ENCODE measurements at places on chromosomes 16 and 17. TPM values are rescaled to one million over a fixed set of nuclear protein-coding genes. Genes with fewer than 3 reads are reported as not detected.
A peak's percentile ranks its signal among the peaks of the same experiment; 100 is the strongest.

TBC1D26 gene
- not detected for polyA plus RNA-seq

ZNF750 gene
- polyA plus RNA-seq: 0.04 TPM

KRTAP3-1 gene
- polyA plus RNA-seq: not detected

- no peaks in the 10 kb centered on the region for H3K27me3 ChIP-seq
- no peaks in the 10 kb centered on the region for H3K36me3 ChIP-seq
- no peak overlapping the region for H3K4me3 ChIP-seq
- H3K4me1 ChIP-seq: no peaks in the 10 kb centered on the region
Observed at GRCh38 chr17:19371259-19372010, 6.9 kb upstream of the MAPK7 start.

DNA sequence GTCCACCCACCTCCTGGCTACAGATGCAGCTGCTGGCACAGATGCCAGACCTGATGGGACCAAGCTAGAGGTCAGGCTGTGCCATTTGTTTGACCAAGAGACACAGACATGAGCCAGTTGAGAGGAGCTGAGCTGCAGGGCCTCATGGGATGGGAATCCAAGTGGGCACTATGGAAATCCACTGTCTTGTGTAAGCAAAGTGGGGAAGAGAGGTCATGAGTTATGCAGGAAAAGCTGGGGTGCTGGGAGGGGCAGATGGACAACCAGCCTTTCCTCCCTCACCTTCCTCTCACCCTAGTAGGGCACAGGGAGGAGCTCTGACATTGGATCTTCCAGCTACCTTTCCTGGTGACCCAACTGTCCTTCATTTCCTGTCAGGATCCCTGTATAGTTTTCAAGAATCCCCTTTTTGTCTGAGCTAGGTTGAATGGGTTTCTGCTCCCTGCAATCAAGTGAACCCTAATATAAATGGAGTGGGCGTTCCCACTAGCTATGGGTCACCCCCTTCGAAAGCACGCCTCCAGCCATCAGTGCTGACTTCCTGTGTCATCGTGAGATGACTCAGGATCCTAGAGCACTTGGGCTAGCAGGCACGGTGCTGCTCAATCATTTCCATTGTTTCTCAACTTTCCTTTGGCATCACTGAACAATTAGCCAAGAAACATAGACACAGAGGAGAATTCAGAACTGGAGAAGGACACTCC lies 13.6 kb downstream of the ATPAF2 start:
- no peak overlapping the region for H3K4me3 ChIP-seq
- H3K27me3 ChIP-seq: no peaks in the 10 kb centered on the region
- no peaks in the 10 kb centered on the region for H3K4me1 ChIP-seq
- no peak overlapping the region for H3K27ac ChIP-seq
- DNase-seq: no peak

DNA sequence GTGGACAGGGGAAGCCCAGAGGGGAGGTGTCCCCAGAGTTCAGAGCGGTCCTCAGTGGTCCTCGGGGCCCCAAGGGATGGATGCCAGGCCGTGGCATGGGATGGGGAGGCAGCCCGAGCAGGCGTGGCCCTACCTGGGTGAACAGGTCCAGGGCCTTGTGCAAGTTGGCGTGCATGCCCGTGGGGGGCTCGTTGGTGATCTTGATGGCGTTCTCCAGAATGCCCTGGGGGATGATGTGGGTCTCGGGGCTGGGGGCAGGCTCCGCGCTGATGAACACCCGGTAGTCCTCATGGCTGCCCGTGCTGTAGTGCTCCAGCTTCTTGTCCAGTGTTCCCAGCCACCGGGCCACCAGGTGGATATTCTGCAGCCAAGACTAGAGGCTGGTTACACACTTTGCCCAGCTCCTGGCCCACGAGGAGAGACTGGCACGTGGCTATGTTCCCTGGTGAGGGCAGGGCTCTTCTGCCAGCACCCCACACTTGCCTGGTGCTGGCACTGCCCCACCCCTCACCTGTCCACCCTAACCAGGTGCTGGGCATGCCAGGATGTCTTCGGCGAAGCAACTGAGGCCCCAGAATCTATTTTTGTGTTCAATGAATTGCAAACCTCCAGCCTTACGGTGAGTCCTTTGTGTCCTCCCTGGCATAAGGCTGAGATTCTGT lies 59.2 kb downstream of the PGS1 start:
- H3K4me3 ChIP-seq: no peak overlapping the region
- H3K27me3 ChIP-seq: no peaks in the 10 kb centered on the region
- H3K4me1 ChIP-seq: no peaks in the 10 kb centered on the region
- no peaks in the 10 kb centered on the region for H3K36me3 ChIP-seq
- DNase-seq: no peak
- H3K27ac ChIP-seq: no peak overlapping the region

SPN gene
- polyA plus RNA-seq: 1.3 TPM

DNA sequence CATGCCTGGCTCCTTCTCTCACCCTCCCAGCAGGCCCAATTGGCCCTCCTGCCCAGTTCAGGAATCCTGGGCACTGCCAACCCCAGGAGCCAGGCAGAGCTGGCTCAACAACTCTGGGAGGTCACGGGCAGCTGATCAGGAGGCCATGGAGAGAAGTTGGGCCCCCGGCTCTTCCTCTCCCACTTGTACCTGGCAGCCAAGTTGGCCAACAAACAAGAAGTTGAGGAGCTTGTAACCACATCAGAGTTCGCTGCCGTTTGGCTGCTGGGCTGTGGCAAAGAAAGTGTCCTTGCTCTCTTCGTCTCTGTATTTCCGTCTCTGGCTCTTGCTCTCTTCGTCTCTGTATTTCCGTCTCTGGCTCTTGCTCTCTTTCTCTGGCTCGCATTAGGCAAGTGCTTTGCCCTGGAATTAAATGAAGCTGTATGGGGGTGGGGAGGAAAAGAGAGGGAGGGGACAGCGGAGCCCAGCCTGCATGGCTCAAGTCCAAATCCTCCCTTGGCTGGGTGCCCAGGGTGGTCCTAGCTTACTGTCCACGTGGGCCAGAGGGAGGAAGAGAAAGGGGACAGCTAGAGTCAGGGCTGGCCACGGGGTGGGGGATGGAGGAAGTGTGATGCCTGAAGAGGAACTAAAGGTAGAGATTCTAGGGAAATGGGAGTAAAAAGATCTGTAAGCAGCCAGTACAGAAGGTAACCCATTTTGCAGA lies 7.8 kb upstream of the TMEM132E start:
- DNase-seq: no peak
- no peaks in the 10 kb centered on the region for H3K4me1 ChIP-seq
- H3K36me3 ChIP-seq: no peaks in the 10 kb centered on the region
- H3K27me3 ChIP-seq: no peaks in the 10 kb centered on the region
- no peak overlapping the region for H3K4me3 ChIP-seq

- no peaks in the 10 kb centered on the region for H3K27me3 ChIP-seq
- H3K27ac ChIP-seq: no peak overlapping the region
- DNase-seq: no peak
- no peaks in the 10 kb centered on the region for H3K4me1 ChIP-seq
- peaks cover 50% of the 10 kb centered on the region for H3K36me3 ChIP-seq
Observed at GRCh38 chr17:80773243-80773991, 218.2 kb upstream of the CHMP6 start.

NTN3 gene
- polyA plus RNA-seq: 0.04 TPM

PCYT2 gene
- 111 TPM for polyA plus RNA-seq

DNA sequence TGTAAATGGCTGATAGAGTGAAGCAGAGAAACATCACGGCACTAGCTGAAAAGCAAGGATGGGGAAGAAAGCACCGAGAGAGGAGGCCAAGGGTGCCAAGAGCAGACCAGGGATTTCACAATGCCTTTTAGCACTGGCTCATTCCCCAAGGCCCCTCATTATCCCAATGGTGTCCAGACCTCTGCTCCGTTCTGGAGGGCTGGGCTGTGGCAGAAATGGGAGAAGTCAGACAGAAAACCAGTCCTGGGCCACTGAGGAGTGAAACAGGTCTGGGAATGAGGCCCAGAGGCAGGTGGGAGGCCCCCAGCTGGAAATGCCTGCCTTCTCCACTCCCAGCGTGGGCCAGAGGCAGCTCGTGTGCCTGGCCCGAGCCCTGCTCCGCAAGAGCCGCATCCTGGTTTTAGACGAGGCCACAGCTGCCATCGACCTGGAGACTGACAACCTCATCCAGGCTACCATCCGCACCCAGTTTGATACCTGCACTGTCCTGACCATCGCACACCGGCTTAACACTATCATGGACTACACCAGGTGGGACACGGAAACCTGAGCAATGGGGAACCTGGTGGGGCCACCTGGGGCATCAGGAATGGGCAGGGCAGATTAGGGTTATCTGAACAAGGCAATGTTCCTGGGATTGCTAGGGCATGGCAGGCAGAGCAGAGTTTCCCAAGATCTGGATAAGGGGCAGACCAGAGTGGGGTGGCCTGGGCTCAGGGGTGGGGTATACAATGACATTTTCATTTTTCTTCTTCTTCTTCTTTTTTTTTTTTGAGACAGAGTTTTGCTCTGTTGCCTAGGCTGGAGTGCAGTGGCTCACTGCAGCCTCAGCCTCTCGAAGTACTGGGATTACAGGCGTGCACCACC lies 20.3 kb downstream of the ANKRD40 start:
- H3K36me3 ChIP-seq: no peaks in the 10 kb centered on the region
- H3K4me3 ChIP-seq: no peak overlapping the region
- no peaks in the 10 kb centered on the region for H3K4me1 ChIP-seq
- no peaks in the 10 kb centered on the region for H3K27me3 ChIP-seq
- peak overlapping the region; percentile 90 for H3K27ac ChIP-seq

DNA sequence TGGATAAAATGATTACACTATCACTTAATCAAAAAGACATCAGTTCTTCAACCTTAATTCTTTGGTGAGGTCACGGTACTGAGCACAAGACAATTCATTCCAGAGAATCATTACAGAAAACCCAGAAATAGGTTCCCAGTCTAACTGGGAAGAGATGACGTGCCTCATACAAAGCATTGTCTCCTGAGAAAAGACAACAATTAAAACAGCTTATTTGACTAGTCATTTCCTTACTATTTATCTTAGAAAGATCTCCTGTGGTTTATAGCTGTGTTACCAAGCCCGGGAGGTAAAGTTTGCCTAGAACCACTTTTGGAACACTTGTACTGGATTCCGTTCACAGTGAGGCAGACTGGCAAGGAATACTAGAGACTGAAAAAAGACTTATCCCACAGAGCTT lies 5.1 kb downstream of the PHF12 start:
- H3K36me3 ChIP-seq: peaks cover 6% of the 10 kb centered on the region
- H3K4me3 ChIP-seq: no peak overlapping the region
- DNase-seq: no peak
- no peak overlapping the region for H3K27ac ChIP-seq
- H3K27me3 ChIP-seq: no peaks in the 10 kb centered on the region
- peaks cover 8% of the 10 kb centered on the region for H3K4me1 ChIP-seq

KRT20 gene
- 1,534 TPM for polyA plus RNA-seq

DNA sequence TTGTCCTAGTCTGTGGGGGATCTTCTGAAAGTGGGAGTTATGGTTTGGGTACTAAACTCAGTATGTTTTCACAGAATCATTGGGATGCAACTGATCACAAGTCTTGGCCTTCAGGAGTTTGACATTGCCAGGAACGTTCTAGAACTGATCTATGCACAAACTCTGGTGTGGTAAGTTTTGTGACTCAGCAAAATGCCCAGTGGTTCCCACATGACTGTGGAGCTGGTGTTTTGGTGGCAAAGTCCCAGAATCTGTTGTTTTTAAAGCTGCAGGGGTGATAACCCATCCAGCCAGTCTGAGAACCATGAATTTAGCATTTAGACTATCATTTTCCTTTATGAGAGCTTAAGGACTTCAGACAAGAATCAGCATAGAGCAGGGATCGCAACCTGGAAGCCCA lies 40.6 kb downstream of the GDE1 start:
- H3K27ac ChIP-seq: no peak overlapping the region
- H3K36me3 ChIP-seq: peaks cover 5% of the 10 kb centered on the region
- no peaks in the 10 kb centered on the region for H3K4me1 ChIP-seq
- H3K4me3 ChIP-seq: no peak overlapping the region

SPAG7 gene
- polyA plus RNA-seq: 76.7 TPM

DNA sequence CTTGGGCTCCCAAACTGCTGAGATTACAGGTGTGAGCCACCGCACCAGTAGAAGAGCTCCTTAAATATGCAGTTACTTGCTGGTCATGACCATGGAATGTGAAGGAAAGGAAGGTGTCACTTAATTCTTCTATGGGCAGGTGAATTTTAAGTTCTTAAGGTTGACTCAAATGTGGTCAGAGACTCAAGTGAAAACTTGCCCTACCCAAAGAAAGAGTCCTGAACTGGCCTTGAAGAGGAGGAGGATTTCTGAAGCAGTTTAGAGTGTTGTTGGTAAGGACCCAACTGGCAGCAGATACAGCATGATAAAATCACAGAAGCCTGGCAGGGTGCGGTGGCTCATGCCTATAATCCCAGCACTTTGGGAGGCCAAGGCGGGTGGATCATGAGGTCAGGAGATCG lies 29.4 kb downstream of the CHD9 start:
- no peaks in the 10 kb centered on the region for H3K36me3 ChIP-seq
- H3K4me1 ChIP-seq: no peaks in the 10 kb centered on the region
- DNase-seq: no peak
- H3K4me3 ChIP-seq: no peak overlapping the region

DNA sequence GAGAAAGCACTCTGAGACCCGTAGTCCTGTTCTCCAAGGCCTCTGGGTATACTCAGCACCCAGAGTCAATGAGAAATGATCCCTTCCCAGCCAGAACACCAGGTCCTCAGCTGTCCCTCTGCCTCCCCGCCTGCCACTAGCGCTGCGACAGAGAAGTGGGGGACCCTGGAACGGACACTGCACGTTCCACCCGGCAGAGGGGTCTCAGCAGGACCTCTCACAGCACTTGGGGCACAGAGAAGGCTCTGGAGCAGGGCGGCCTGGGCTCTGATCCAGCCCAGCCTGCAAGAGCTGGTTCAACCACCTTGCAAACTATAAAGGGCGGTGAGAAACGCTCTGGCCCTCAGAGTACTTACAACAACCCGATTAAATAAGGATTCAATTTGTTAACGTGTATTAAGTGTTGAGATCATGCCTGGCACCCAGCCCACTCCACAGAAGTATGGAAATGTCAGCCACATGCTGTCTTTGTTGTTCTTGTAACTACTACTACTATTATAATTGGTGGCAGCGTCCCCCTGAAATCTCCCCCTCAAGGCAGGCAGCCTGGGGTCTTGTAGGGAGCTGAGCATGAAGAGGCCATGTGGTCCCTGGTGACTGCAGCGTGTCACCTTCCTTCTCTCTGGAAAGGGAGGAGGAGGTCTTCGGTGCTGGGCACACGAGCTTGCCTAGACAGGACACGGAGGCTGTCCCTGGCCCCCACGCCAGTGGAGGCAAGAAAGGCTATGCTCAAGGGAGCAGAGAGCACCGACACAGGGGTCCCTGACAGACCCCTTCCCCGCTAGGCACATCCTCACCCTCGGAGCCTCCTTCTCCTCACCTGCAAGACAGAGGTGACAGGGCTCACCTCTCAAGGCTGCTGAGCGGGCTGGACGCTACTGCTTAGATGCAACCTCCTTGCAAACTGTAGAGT lies 2.4 kb downstream of the OSGIN1 start:
- H3K4me3 ChIP-seq: no peak overlapping the region
- H3K4me1 ChIP-seq: no peaks in the 10 kb centered on the region
- DNase-seq: no peak
- H3K27ac ChIP-seq: no peak overlapping the region
- H3K27me3 ChIP-seq: no peaks in the 10 kb centered on the region

GRCh38 chr16:86516623-86517003 lies 6.3 kb downstream of the FOXF1 start:
- no peak overlapping the region for H3K4me3 ChIP-seq
- peak; percentile 13 for DNase-seq
- no peaks in the 10 kb centered on the region for H3K4me1 ChIP-seq
- H3K27ac ChIP-seq: no peak overlapping the region
- H3K27me3 ChIP-seq: peaks cover 29% of the 10 kb centered on the region
- peaks cover 52% of the 10 kb centered on the region for H3K36me3 ChIP-seq

- peak; percentile 87 for DNase-seq
- no peaks in the 10 kb centered on the region for H3K36me3 ChIP-seq
- peaks cover 3% of the 10 kb centered on the region for H3K27me3 ChIP-seq
Observed at GRCh38 chr17:16589097-16589969, 20.3 kb upstream of the ZNF287 start.

C16orf78 gene
- polyA plus RNA-seq: not detected

GRCh38 chr16:53457670-53458069 lies 23.4 kb downstream of the RBL2 start:
- peak; percentile 69 for DNase-seq
- H3K4me1 ChIP-seq: no peaks in the 10 kb centered on the region
- H3K27me3 ChIP-seq: no peaks in the 10 kb centered on the region
- peaks cover 10% of the 10 kb centered on the region for H3K36me3 ChIP-seq
- no peak overlapping the region for H3K4me3 ChIP-seq
